ENCODE measurements at places on chromosomes 3 and 15. TPM values are rescaled to one million over a fixed set of nuclear protein-coding genes. Genes with fewer than 3 reads are reported as not detected.

Gene LIPC
- total RNA-seq: 2.7 TPM

Gene C3orf85
- total RNA-seq: not detected

Gene HRH1
- 12.4 TPM for total RNA-seq

Gene ITPKA
- total RNA-seq: 0.29 TPM

Gene CYP19A1
- 2.2 TPM for total RNA-seq

Gene FSTL1
- total RNA-seq: 2,074 TPM

Gene GNAT1
- not detected for total RNA-seq

Gene SLC38A3
- 0.29 TPM for total RNA-seq

Measured in osteoblast (primary cell).